ENCODE measurements at places on chromosomes 5 and 9. TPM values are rescaled to one million over a fixed set of nuclear protein-coding genes. Genes with fewer than 3 reads are reported as not detected.

- DNase-seq: no peak
Measured at GRCh38 chr9:114432323-114433067, 44.7 kb upstream of the AKNA start.

DNA sequence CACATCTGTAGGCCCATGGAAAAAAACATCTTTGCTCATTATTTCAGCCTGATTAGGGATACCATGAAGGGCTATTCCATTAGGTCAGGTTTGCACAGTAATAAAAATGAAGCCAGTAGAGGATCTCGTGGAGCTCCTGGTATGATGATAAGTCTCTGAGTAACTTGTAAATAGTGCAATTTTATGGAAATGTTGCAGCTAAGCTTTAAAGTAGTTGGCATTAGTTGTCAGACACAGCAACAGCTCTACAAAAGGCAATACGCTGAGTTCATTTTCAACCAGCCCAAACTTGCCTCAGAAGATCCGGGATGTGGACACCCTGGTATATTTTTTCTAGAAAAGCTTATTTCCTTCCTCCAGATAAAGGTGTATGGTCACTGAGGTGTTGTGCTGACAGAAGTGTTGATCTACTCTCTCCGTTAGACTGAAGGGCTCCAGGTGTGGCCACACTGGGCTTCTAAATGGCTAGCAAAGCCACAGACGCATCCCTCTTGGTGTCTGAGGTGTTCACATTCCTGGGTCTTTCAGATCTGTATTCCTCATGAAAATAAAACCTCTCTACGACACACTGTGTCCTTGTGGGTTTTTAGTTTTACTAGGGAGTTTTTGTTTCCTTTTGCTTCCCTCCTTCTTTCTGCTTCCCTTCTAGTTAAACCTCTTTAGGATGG, 141.6 kb downstream of the GHR start:
- DNase-seq: no peak

- DNase-seq: no peak
Measured at GRCh38 chr5:54526604-54527288, 9.2 kb downstream of the SNX18 start.

- no peak for DNase-seq
Measured at GRCh38 chr5:127521138-127521770, 3.8 kb downstream of the PRRC1 start.

GRCh38 chr5:10856683-10857337, 95.8 kb upstream of the DAP start:
- peak; percentile 28 for DNase-seq

GRCh38 chr9:29798599-29798998, 2225.3 kb upstream of the C9orf72 start:
- no peak for DNase-seq

GRCh38 chr9:73680831-73681230, 529.2 kb downstream of the ANXA1 start:
- no peak for DNase-seq

DNA sequence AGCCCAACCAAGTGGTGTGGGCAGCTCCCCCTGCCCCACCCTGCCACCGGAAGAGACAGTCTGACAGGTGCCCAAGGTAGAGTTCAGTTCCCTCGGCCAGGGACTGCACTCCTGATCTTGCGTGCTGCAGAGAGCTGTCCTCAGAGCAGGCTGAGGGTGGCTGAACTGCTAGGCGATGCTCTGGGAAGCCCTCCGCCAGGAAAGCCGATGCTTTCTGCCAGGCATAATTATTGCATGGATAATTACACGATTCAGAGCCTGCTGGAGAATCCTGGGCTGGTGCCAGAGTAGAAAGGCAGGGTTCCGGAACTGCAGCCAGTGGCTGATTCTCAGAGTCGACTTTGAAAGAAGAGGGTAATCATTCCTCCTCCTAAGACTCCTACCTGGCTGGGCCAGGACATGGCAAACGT, 19.3 kb downstream of the KCNIP1 start:
- no peak for DNase-seq

DNA sequence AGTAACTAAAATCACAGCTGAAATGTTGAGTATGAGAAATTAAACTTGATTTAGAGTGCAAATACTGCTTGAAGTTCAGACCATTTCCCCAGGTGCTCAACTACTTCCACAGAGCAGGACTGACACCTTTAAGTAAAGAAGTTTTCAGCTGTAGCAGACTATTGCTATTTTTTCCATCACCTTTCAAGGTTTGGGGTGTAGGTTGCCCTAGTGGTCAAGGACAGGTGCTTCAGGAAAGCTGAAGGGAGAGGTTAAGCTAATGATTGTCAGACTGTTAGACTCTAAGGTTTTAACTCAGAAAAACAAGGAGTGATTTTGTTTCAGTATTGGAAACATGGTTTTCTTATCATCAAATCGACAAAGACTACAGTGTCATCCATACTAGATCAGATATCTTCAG, 162.1 kb downstream of the CCDC192 start:
- DNase-seq: no peak

DNA sequence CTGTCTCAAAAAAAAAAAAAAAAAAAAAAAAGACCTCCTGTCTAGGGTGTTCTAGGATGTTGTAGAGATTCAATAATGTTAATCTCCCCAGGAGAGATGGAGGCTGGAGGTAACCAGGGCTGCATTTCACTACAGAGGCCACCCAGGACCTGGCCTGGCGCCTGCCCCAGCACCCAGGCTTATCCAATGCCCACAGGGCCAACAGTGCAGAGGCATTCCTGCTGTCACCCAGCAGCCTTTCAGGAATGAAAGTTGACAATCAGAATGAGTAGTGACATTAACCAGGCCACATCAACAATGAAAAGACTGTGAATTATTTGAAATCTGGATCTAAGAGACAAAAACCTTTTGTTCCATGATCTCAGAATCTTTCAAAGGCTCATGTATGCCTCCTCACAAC, 36.2 kb upstream of the GABRP start:
- DNase-seq: no peak

DNA sequence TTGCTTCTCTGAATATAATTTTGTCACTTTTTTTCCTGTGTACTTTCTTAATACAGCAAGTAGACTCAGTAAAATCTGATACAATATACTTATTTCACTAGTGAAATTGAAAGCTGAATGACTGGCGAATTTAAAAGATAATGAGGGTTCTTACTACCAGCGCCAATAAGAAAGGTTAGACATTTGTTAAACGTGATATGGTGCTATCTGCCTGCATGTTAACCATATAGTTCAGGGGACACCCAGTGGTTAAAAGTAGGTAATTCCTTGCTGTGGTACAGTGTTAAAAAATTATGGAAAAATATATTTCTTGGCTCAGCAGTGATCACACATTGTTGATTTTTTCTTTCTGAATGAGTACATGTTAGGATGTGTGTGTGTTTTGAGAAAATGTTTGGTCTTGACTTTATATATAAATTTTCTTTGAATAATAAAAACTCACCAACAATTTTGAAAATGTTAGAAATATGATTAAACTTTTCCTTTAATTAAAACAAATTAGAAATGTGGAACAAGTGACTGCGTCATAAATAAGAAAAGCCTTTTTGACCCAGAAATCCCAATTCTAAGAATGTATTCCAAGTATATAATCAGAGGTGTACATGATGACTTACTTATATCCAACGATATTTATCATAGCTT, 25.8 kb downstream of the CAST start:
- DNase-seq: no peak

GRCh38 chr9:112174965-112175795, at the start of gene SUSD1:
Gene SUSD1 (minus strand): TSS chr9:112175297. CDS start chr9:112175235, 62 bp downstream.
- DNase-seq: no peak

DNA sequence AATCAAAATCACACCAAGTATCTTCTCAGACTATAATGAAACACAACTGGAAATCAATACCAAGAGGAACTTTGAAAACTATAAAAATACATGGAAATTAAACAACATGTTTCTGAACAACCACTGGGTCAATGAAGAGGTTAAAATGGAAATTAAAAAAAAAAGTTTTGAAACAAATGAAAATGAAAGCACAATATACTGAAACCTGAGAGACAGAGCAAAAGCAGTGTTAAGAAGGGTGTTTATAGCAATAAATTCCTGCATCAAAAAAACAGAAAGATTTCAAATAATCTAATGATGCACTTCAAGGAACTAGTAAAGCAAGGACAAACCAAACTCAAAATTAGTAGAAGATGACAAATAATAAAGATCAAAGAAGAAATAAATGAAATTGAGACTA, 92.0 kb downstream of the TMEM232 start:
- DNase-seq: no peak

- no peak for DNase-seq
Measured at GRCh38 chr9:93054758-93055704, 3.5 kb upstream of the SUSD3 start.

GRCh38 chr5:23484096-23484495, 23.3 kb upstream of the PRDM9 start:
- no peak for DNase-seq

- no peak for DNase-seq
Measured at GRCh38 chr5:56686337-56687195, 128.8 kb upstream of the MAP3K1 start.

DNA sequence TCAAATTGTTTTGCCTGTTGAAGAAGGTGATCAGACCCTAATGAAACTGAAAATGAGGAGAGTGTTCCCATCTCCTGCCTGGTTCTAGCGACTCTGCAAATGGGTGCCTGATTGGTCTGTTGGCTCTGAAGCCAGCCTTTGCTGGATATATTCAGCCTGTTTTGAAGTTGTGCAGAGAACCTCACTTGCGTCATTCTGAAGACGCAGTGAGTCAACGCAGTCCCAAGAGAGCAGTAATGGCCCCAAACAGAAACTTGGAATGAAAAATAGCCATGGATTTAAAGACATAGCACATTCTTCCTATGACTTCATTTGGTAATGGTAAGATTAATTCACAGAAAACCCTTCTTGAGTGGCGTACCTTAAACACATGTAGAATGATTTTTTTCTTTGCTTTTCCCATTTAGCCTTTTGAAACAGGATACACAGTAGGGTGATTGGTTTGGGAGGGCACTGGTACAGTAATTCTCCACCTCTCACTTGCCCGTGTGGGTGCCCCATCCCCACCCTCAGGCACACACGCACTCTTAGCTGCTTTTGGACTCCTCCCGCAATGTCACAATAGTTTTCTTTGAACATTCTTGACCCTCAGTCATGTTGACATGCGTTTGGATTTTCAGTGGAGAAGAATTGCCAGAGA, 54.1 kb upstream of the ABL1 start:
- DNase-seq: no peak

DNA sequence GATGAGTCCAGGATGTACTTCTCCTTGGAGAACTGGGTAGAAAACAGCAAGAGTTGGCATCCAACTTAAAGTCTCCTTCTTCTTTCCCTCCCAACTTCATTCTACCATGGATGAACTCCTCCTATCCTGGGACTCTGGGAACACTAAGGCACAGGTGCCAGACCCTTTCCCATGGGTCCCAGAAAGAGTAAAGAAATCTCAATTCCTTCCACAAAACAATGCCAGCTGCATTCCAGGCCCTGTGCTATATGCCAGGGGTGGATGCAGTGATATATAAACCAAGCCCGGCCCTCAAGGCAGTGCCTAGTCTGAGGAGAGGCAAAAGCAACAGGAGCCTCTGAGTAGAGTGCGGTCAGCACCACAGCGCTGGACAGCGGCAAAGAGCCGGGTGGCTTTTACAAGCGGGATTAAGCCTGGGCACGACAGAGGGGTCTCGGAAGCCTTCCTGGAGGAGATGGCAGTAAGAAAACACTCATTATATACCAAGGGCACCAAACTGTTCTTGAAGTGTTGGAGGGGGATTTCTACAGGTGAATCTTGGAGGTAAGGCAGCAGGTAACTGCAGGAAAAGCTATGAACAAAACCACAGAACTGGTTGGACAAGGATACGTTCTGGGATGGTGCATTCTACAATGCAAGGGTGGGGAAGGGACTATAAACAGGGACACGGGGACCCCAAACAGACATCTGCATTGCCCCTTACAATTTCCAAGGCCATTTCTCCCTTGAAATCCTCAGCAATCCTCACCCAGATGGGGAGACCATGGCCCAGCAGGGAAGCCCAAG, 16.4 kb upstream of the TOR2A start:
- no peak for DNase-seq

- no peak for DNase-seq
Measured at GRCh38 chr5:118224546-118224945, 763.8 kb downstream of the DTWD2 start.

DNA sequence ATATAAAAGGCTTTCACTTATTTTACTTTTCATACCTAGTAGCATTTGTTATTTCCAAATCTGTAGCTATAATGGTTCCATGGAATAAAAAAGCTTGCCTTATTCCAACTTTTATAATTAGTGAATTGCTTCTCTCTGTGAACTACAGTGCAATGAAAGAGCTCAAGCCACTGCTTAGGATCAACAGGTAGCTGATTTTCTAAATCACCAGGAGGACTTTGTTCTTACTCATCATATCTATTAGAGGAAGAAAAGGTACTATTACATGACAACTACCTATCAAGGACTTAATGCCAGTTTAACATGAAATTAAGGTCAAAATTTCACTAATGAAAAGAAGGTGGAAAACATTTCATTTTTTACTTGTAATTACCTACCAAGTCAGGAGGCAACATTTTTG, 414.6 kb downstream of the BNC2 start:
- no peak for DNase-seq

DNA sequence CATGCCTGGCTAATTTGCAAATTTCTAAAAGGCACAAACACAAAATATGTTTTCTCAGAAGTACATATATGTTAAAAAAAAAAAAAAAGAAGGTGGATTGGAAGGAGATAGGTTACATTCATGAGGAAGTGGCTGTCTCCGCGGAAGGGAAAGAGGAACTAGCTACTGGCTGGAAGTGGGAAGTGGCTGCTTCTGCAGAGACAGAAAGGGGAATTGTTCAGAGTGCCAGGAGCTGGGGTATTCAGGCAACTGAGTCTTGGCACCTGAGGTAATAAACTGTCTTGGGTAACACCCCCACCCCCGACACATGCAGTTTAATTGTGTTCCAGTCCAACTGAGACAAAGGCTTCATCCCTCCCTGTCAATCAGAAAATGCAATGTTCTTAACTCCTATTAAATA, 45.6 kb downstream of the S1PR3 start:
- no peak for DNase-seq

- DNase-seq: no peak
Measured at GRCh38 chr5:17314907-17315471, 97.6 kb downstream of the BASP1 start.

DNA sequence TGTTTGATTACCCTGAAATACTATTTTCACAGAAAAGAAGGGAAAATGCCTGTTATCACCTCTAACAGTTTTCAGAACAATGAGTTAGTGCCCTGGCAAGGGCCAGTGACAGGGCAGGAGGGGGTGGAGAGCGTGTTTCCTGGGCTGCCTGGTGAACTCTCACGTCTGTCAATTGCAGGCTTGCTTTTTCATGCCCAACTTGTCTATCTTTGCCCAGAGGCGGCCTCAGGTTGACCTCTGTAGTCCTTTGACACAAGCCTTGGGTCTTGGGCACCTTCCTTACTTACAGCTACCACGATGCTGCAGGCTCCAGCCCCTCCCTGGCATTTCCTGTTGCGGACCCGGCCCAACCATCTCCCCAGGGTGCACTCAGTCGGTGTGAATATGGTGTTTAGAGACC, 2.2 kb upstream of the CEL start:
- DNase-seq: no peak

GRCh38 chr9:65400886-65401285, 115.9 kb upstream of the FOXD4L5 start:
- DNase-seq: no peak

- DNase-seq: no peak
Measured at GRCh38 chr9:123658792-123659191, 271.1 kb downstream of the DENND1A start.

- DNase-seq: no peak
Measured at GRCh38 chr5:141135030-141135717, at the start of gene PCDHB5. Gene PCDHB5 (plus strand): TSS chr5:141135206. CDS start chr5:141135435, 229 bp downstream.

NMUR2 gene
- 0.14 TPM for polyA plus RNA-seq

FOXD4 gene
- polyA plus RNA-seq: 0.42 TPM

SH3GL2 gene
- 4.3 TPM for polyA plus RNA-seq

PCDHB8 gene
- polyA plus RNA-seq: 4.1 TPM

LURAP1L gene
- 22.3 TPM for polyA plus RNA-seq

PAPPA gene
- polyA plus RNA-seq: 4.0 TPM

SURF2 gene
- polyA plus RNA-seq: 23.1 TPM

TMEM252 gene
- 10.1 TPM for polyA plus RNA-seq

CDKN2B gene
- polyA plus RNA-seq: 0.54 TPM

Data from left renal cortex interstitium (tissue), 4 donors.